ENCODE measurements at places on chromosomes 7 and 10.

GRCh38 chr10:104802941-104803340 is 161.9 kb downstream of the SORCS3 start:
- DNase-seq = no peak

DNA sequence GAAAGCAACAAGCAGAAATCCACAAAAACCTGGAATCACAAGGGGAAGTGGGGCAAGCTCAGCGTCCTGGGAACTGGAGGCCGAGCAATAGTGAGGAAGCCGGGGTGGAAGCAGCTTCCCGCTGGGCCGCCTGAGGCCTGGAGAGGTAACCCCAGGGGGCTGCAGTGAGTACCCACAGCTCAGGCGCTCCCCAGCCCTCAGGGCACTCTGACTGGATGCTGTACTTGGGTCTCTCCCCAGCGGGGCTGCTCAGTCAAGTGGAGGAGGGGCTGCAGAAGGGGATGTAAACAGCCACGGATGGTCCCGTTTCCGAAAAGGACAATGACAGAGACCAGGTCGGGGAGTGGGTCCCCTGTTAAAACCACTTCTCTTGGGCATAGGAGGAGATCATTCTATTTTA is 50.3 kb downstream of the SLIT1 start:
- no peak for DNase-seq

- DNase-seq = no peak
These were observed 253.7 kb downstream of the ARHGAP21 start for GRCh38 chr10:24469993-24470392.

DNA sequence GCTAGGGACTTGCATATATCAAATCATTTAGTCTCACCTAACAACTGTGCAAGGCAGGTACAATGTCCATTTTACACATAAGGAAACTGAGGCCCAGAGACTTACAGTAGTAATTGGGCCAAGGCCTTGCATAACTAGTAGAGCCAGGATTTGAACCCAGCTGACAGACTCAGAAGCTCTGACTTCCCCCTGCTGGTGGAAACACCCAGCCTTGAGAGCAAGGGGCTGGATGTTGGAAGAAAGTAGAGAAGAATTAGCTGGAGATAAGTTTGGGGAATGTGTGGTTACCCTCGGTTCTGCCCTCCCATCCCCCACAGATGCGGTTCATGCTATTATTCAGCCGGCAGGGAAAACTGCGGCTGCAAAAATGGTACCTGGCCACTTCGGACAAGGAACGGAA is 2.0 kb downstream of the AP1S1 start:
- no peak for DNase-seq

DNA sequence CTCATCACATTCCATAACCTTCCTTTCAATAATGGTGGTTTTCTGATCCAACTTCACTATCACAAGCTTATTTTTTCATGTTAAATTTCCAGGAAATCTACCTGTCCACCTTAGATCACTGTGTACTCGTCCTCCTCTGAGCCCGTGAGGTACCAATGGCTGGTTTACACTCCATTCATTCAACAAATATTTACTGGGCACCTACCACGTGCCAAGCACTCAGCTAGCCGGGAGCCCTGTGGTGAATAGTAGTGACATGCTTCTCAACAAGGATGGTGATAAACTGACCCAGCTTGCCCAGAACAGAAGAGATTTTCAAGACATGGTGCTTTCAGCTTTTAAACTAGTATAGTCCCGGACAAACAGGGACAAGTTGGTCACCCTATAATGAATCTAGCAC is 98.2 kb downstream of the FAM204A start:
- no peak for DNase-seq

DNA sequence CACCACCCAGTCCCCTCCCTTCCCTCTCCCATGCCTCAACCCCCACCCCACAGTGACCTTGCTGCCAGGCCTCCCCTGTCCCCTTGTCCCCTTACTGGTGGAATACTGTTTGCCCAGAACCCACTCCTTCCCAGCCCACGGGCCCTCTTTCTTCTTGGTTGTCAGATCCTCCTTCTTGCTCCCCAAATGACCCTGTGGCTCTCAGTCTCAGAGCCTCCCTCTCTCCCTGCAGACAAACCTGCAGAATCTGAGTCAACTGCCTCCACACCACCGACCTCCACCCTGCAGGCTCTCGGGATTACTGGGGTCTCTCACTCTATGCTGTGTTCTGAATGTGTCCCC is 47.5 kb downstream of the HSPA12A start:
- DNase-seq = no peak

- no peak for DNase-seq
These were observed 76.7 kb downstream of the VWA2 start for GRCh38 chr10:114315566-114316420.

- DNase-seq = no peak
These were observed 75.3 kb upstream of the SAMD8 start for GRCh38 chr10:75035975-75036708.

- DNase-seq = no peak
These were observed 782.0 kb upstream of the ZWINT start for GRCh38 chr10:57142925-57143576.

DNA sequence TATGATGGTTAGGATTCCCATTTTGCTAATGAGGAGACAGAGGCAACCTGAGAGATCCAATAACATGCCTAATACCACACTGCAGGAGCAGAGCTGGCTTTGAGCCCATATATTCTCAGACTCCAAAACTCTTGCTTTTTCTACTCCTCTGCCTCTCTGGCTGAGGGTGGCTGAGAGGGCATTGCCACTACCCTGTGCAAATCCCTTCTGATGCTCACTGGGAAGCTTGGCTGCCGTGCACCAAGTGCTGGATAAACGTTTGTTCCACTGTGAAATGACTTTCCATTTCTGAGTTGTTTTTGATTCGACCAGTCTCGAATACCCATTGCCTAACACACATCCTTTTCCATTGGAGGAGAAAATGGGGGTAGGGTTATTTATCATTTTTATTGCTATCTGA is 123.1 kb upstream of the SORCS3 start:
- no peak for DNase-seq

DNA sequence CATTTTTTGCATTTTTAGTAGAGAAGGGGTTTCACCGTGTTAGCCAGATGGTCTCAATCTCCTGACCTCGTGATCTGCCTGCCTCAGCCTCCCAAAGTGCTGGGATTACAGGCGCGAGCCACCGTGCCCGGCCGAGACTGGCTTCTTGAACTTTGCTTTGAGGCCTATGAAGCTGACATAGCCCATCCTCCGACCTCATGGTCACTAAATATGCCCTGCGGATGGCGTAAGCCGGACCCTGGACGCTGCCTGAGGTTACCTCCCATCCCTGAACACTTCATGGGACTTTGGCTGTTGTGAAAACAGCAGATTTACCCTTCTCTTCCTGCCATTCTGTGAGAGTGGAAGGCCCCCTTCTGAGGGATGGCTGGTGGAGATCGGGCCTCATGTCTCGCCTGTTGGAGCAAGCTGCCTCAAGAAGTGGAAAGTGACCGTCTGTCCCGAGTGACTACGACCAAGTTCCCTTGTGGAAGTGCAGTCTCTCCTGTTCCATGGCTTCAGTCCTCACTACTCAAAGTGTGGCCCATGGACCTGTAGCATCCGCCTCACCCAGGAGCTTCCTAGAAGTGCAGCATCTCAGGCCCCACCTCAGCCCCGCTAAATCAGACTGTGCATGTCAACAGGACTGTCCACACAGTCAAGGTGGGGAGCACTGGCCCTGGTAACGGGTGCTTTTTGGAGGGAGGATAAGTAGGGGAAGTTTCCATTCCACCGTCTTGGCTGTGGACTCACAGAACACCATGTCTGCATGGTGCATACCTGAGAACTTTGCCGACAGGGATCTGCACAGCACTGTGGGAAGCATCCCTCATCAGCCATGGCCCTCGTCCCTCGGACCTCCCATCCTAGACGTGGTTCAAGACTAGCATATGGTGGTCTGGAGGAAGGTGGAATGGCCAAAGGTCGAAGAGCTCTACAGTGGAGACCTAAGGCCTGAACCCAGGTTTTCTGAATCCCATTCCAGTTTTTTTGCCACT is 210.5 kb upstream of the SHH start:
- DNase-seq = no peak

- no peak for DNase-seq
These were observed 124.9 kb upstream of the RHEB start for GRCh38 chr7:151644554-151644953.

- DNase-seq = no peak
These were observed 140.1 kb downstream of the GLI3 start for GRCh38 chr7:42096681-42097561.

- DNase-seq = no peak
These were observed 564.5 kb upstream of the GHITM start for GRCh38 chr10:83574770-83575169.

GRCh38 chr10:327889-328852 is 192.9 kb downstream of the ZMYND11 start:
- no peak for DNase-seq

- DNase-seq = no peak
These were observed 68.4 kb upstream of the SRRM3 start for GRCh38 chr7:76133164-76133775.

- DNase-seq = peak; percentile 50
These were observed 605 bp upstream of the NFKB2 start for GRCh38 chr10:102394801-102395399.

DNA sequence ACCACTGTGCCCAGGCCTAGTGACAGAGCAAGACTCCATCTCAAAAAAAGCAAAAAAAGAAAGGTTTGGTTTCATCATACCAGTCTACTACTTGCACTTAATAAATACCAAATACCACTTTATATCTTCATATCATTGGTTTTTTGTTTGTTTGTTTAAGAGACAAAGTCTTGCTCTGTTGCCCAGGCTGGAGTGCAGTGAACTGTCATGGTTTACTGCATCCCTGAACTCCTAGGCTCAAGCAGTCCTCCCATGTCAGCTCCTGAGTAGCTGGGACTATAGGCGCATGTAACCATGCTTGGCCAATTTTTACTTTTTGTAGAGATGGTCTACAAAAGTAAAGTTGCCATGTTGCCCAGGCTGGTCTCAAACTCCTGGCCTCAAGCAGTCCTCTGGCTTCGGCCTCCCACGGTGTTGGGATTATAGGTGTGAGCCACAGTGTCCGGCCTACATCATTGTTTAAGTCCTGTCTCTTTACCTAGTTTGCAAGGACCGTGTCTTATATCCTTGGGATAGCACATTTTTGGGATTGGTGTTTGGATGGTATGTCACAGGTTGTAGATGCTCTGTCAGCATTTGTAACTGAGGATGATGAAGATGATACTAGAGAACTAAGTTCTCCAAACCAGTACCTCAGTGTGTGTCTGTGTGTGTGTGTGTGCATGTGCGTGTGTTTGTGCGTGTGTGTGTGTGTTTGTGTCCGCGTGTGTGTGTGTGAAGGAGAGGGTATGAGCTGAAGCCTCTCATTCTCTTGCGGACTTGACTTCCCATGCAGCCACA is 9.3 kb downstream of the LMTK2 start:
- DNase-seq = no peak

DNA sequence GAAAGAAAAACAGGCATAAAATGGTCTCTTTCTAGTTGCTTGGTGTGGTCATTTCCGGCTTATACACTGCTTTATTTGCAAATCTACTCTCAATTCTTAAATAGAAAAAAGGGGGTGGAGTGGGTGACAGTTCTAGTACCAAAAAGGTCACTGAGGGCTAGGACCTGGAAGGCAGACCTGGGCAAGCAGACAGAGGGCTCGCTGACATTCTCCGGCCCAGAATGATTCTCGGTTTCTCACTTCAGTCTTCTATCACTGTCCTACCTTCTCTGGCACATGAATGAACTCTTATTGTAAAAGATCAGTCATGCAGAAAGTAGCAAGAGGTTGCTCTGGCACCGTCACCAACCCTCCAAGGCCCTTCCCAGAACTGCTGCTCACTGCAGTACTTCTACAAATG is 54.0 kb downstream of the MALSU1 start:
- no peak for DNase-seq

- no peak for DNase-seq
These were observed 63.0 kb downstream of the GRID1 start for GRCh38 chr10:86303626-86304025.

DNA sequence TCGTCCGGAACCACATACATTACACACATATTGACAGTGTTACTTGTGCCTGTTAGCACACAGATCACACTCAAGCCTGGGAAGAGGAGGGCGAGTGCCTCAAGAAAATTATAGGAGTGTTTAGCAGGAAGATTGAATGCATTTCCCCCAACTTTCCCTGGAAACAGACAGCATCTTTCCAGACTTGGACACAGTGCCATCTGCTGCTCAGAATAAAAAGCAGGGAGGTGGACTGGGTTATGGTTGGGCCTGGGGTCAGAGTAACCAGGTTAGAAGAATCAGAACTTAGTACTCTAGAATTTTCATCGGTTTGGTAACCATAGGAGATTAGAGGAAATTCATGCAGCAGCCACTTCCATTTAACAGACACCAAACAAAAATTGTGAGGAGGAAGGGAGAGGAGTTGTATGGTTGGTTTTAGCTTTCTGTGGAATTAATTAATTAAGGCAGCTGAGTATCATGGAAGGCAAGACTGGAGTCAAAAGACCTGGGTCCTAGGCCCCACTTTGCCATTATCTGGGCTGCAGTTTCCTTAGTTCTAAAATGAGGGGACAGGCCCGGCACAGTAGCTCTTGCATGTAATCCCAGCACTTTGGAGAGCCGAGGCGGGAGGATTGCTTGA is 43.4 kb upstream of the OPTN start:
- no peak for DNase-seq

DNA sequence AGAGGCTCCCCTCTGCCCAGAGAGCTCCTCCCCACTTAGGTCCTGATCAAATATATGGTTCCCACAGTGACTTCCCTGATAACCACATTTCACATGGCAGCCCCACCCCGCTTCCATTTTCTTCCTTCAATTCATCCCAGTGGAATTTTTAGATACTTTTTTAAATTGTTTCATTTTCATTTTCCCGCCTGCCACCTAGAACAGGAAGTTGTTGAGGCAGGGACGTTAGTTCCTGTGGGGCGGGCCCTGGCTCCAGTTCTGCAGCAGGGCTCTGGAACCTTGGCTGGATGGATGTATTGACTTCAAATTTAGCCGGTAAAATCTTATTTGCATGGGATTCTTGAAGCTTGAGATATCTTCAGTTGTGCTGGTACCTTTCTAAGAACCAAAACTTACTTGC is 226.6 kb downstream of the PAXIP1 start:
- no peak for DNase-seq

GRCh38 chr10:110207805-110208613 is 604 bp downstream of the MXI1 start:
- DNase-seq = peak; percentile 60

GRCh38 chr10:119079599-119080520 is 757 bp downstream of the EIF3A start:
- DNase-seq = peak; percentile 63

GRCh38 chr7:5177060-5177459 is 13.0 kb upstream of the WIPI2 start:
- no peak for DNase-seq

DNA sequence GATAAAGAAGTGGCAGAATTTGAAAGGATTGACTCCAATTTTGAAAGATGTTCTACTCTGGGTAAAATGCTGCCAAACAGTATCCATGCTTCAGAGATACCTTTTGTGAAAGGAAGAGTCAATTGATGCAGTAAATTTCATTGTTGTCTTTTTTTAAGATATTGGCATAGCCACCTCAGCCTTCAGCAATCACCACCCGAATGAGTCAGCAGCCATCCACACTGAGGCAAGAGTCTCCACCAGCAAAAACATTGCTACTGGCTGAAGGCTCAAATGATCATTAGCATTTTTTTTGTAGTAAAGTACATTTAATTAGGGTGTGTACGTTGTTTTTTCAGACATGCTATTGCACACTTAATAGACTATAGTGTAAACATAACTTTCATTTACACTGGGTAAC is 31.7 kb upstream of the CYP26C1 start:
- DNase-seq = peak; percentile 61

All from hematopoietic multipotent progenitor cell treated with erythropoietin and hydrocortisone succinate and interleukin-3 and kit ligand, for 15 days (in vitro differentiated cells).